Inflammatory macrophage (primary cell): ENCODE measurements at places on chromosomes 7 and 10.
A peak's percentile ranks its signal among the peaks of the same experiment; 100 is the strongest.

GRCh38 chr10:132787495-132788179 is 1.7 kb upstream of the NKX6-2 start:
- DNase-seq = no peak

DNA sequence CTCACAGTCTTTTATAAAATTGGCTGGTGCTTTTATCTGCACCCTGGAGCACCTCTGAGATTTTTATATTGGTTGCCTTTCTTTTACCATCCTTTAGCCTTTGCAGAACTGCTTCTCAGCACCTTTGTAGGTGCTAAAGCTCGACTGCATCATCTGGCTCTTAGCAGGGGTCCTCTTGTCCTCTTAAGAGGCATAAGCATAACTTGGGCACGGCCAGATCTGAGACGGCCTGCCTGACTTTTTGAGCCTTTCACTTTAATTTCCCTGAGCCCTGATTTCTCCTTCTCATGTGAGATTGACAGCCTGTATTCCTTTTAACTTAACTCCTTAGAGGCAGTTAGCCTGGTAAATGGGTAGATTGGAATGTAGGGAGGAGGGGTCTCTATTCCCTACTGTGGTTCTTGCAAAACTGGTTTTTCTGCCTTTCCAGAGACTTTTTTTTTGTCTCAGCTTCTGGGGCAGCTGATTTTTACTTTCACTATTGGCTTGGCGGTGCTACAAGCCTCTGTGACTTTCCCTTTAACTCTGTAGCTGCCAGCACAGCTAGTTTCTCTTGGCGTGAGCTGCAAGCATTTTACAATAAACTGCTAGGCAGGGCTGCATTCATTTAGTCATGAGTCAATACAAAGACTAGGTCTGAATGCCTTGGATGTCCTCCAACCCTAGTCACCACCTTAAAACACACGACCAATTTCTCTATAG is 24.0 kb downstream of the ZPBP start:
- DNase-seq = peak; percentile 25

- no peak for DNase-seq
These were observed 63.3 kb downstream of the DYNC2I1 start for GRCh38 chr7:158919686-158920085.

GRCh38 chr7:37336259-37336658 is 112.4 kb downstream of the ELMO1 start:
- peak; percentile 86 for DNase-seq

DNA sequence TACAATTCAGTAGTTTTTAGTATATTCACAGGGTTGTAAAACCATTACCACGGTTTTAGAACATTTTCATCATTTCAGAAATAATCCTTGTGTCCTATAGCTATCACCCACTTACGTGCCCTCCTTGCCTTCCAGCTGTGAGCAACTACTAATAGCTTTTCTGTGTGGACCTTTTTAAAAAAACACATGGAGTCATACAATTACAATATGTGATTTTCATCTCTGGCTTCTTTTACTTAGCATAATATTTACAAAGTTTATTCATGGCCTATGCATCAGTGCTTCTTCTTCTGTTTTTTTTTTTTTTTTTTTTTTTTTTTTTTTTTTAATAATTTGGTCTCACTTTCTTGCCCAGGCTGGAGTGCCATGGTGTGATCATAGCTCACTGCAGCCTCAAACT is 76.1 kb downstream of the CDK14 start:
- DNase-seq = no peak

GRCh38 chr10:132829403-132829802 is 43.5 kb upstream of the NKX6-2 start:
- no peak for DNase-seq

DNA sequence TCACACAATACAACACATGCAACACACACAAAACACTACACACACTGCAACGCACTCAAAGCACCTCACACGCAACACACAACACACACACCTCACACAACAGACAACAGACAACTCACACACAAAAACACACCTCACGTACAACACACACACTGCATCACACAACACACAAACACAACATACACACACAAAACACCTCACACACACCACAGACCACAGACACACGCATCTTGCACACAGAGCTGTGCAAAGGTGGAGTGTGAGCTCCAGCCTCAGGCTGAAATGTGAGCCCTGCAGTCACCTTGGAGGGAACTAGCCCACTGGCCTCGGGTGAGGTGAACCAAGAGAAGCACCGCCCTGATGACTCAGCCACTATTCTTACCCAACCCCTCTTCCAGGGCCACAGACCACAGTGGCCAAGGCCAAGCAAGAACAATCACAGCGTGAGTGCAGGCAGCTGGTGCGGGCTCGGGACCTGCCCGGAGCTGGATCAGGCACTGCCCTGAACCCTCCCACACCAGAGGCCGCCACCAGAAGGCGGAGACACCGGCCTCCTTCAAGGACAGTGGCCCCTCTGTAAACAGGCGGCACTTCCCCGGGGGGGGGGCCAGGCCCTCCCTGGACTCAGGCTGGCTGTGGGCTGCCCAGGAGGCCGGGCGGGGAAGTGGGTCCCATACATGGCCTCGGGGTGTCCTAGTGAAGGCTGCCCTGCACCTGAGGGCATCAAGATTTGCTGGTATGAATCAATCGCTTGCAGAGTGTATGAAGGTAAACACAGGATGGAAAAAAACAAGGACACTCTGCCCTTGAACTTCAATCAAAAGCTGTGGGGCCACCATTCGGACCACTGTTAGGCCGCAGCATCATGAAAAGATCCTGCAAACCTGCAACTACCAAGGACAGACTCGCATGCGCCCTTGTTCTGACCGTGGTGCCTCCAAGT is 106.7 kb downstream of the TNS3 start:
- DNase-seq = peak; percentile 98

DNA sequence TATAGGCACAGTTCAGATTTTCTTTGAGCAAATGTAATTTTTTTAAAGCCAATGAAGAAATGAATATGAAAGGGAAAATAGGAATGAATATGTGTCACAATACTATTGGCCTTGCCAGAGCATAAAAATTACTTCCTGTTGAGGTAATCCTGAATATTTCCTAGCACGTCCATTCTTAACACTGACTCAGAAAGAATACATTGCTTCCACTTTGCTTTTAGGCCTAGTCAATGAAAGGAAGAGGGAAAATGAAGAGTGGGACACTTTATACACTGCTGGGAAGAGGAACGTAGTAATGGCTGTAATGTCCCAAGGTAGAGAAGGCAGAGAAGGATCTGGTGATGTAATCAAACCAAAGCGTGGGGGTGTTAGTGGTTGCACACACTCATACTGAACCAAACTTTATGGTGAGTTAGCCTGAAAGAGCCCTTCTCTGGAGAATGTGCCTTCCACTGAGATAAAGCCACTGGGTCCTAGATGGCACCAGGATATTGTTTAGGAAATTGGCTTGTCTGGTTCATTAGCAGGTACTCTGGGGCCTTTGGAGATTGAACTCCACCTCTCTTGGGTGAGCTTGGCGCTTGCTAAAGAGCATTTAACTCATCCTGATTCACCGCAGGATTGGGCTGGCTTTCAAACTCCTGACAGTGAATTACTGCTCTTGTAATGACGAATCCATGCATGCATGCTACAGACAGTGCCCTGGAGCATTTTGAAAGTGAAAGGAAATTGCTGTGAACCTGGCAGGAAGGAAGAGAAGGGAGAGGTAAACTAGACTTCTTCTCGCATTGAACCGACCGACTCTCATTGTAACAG is 254.9 kb downstream of the KIAA1217 start:
- DNase-seq = no peak

DNA sequence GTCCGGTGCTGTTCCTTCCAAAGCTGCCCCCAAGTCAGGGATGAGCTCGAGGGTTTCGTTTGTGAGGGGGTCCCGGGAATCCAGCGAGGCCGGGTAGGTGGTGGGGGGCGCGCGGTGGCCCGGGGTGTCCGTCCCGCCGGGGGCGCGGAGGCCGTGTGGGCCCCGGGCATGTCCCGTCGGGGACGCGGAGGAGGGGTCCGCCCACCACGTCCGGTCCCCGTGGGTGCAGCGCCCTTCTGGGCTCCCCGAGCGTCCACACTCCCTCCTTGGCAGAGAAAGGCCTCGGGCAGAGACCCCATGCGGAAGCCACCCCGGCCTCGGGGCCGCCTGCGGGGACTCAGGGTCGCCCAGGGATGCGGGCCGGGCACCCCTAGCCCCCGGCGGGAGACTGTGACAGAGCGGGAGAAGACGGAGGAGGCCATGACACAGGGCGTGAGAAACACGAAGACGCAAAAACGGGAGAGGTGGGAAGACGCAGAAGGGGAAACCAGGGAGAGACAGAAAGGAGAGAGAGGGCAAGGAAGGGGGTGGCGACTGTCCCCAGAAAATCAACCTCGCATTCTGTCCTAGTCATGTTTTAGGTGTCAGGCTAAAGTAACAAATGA is 640 bp upstream of the ZNF425 start:
- peak; percentile 46 for DNase-seq

DNA sequence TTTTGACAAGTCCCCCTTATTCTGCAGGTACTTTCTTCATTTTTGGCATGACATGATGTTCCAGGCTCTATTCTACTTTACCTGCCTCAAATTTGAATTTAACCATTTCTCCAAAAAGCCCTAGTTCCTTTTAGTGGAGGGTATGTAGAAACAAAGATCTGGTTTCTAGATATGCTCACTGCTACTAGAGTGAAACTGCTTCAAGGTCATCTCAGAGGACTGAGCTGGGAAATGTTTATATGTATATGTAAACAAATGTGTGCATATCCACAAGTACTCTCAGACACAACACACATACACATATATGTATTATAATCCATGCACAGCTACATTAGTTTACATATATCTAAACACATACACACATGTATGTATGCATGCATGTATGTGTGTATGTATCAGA is 69.1 kb downstream of the ICA1 start:
- DNase-seq = no peak

DNA sequence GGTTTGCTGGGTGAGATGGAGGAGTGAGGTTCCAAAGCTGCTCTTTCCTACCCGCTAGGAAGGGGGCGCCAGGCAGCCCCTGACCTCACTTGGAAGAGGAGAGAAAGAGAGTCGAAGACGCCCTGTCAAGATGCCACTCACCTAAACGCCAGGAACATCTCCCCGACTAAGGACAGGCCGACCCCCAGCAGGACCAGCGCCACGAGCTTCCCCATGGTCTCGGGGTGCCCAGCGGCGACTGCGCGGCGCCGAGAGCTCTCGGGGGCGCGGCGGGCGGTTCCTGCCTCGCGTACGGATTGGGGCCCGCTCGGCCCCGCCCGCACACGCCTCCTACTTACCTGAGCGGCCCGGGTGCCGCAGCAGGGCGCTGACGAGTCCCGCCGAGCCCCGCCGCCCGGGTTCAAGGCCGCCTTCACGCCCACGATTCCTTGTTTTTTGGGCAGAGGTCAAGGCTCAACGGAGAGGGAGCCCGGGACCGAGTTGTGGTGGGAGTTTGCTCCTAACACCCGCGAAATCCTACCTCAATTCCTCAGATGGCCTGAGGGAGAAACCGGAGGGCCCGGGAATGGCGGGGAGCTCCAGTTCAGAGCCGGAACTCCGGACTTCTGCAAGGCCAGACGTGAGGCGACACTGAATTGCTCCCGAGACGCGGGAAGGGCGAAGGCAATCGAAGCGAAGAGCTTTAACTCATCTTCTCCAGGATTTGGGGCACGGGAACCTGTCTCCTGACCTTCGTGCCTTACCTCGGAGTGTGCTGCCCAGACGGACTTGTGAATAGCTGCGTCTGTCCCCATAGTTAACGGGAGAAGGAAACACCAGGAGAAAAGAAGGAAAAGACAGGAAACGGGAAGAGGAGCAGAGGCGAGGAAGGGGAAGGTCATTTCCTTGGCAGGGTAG is at the start of gene PON3:
TSS of gene PON3 (minus strand) at position 240 of the 897 bp plus-strand sequence. CDS start at position 215, 25 bp downstream.
- DNase-seq = no peak

GRCh38 chr10:60414877-60415585 is 25.4 kb upstream of the ANK3 start:
- no peak for DNase-seq

GRCh38 chr10:131159771-131160170 is 151.8 kb downstream of the TCERG1L start:
- DNase-seq = no peak
